Gastrocnemius medialis (tissue), 4 donors: ENCODE measurements at places on chromosomes 5 and 9.

DNA sequence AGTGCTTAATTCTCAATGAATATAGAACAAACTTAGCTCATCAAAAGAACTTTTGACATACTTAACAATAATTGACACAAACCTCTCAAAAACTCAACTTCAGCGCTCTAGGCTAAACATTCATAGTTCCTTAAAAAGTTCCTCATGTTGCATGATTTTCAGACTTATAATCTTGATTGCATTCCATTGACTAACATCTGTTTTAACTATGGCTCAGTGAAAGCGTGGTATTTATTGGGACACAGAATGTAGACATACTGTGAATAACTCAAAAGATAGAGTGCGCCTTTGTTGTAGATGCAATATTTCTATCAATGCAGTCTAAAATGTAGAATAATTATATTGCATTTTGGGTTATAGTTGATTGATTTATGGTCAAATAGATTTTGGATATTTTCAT lies 227.1 kb upstream of the HAPLN1 start:
- H3K27ac ChIP-seq, result no peak overlapping the region
- no peaks in the 10 kb centered on the region for H3K4me1 ChIP-seq
- H3K36me3 ChIP-seq, result no peaks in the 10 kb centered on the region
- no peaks in the 10 kb centered on the region for H3K27me3 ChIP-seq

- peaks cover 11% of the 10 kb centered on the region for H3K4me1 ChIP-seq
- DNase-seq, result no peak
Observed at GRCh38 chr9:95508242-95508967, 8.4 kb downstream of the PTCH1 start.

DNA sequence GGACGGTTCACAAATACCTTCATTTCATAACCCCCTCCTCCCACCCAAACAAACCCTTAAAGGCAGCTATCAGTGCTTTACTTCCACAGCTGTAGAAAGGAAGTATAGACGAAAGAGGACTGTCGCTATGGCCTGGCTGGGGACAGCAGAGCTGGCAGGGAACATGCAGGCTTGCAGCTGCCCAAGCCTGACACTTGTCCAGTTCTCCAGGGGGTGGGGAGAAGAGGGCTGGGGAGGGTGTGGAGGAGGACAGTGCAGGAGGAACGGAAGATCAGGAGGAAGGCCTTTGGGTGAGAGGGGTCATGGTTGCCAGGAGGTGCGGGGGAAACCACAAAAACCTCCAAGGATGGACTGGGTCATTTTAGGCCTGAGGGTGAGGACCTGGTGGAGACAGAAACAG lies 25.9 kb downstream of the ARPC5L start:
- no peak overlapping the region for H3K4me3 ChIP-seq
- H3K4me1 ChIP-seq, result no peaks in the 10 kb centered on the region
- DNase-seq, result no peak
- no peaks in the 10 kb centered on the region for H3K27me3 ChIP-seq

GRCh38 chr5:143200781-143201398 lies 202.6 kb downstream of the NR3C1 start:
- H3K4me3 ChIP-seq, result no peak overlapping the region
- no peaks in the 10 kb centered on the region for H3K36me3 ChIP-seq
- H3K4me1 ChIP-seq, result peaks cover 34% of the 10 kb centered on the region
- DNase-seq, result peak; percentile 75
- no peaks in the 10 kb centered on the region for H3K27me3 ChIP-seq

DNA sequence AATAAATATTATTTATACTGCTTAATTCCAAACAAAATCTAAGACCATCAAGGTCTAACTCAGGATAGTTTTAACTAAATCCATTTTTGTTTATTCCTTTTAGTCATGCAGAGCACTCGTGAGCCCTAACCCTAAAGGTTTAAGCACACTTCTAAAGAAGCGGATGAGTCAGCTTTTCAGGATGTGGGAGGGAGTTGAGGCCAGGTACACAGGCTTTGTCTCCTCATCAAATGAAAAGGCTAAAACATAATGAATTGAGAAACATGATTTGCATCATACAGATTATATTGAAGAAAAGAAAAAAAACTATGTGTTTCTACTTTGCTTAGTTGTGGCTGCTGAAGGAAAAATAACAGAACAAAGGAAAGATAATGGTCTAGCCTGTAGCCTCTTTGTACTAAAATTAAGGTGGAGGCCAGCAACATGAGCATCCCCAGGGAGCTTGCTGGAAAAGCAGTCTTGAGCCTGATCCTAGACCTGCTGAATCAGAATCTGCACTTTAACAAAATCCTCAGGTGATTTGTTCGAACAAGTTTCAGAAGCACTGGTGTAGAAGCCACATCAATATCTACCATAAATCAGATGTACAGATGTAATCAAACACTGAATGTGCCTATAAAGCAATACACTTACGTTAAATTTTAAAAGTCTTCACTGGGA lies 21.1 kb upstream of the ISCA1 start:
- H3K4me1 ChIP-seq, result peaks cover 14% of the 10 kb centered on the region
- DNase-seq, result no peak
- peaks cover 3% of the 10 kb centered on the region for H3K36me3 ChIP-seq
- H3K27ac ChIP-seq, result no peak overlapping the region
- no peak overlapping the region for H3K4me3 ChIP-seq

- peaks cover 10% of the 10 kb centered on the region for H3K4me1 ChIP-seq
- no peak overlapping the region for H3K4me3 ChIP-seq
- H3K27ac ChIP-seq, result peak overlapping the region; percentile 62
- no peaks in the 10 kb centered on the region for H3K27me3 ChIP-seq
- DNase-seq, result peak; percentile 93
- H3K36me3 ChIP-seq, result no peaks in the 10 kb centered on the region
Observed at GRCh38 chr5:41193456-41194205, 19.7 kb downstream of the C6 start.

- no peak overlapping the region for H3K4me3 ChIP-seq
- no peak overlapping the region for H3K27ac ChIP-seq
- no peaks in the 10 kb centered on the region for H3K4me1 ChIP-seq
- no peaks in the 10 kb centered on the region for H3K36me3 ChIP-seq
- H3K27me3 ChIP-seq, result no peaks in the 10 kb centered on the region
- no peak for DNase-seq
Observed at GRCh38 chr5:40587376-40587775, 92.3 kb upstream of the PTGER4 start.
